ENCODE measurements at places on chromosomes 6 and 20.

- DNase-seq: no peak
These were observed 103.1 kb upstream of the TBX18 start for GRCh38 chr6:84867521-84867920.

DNA sequence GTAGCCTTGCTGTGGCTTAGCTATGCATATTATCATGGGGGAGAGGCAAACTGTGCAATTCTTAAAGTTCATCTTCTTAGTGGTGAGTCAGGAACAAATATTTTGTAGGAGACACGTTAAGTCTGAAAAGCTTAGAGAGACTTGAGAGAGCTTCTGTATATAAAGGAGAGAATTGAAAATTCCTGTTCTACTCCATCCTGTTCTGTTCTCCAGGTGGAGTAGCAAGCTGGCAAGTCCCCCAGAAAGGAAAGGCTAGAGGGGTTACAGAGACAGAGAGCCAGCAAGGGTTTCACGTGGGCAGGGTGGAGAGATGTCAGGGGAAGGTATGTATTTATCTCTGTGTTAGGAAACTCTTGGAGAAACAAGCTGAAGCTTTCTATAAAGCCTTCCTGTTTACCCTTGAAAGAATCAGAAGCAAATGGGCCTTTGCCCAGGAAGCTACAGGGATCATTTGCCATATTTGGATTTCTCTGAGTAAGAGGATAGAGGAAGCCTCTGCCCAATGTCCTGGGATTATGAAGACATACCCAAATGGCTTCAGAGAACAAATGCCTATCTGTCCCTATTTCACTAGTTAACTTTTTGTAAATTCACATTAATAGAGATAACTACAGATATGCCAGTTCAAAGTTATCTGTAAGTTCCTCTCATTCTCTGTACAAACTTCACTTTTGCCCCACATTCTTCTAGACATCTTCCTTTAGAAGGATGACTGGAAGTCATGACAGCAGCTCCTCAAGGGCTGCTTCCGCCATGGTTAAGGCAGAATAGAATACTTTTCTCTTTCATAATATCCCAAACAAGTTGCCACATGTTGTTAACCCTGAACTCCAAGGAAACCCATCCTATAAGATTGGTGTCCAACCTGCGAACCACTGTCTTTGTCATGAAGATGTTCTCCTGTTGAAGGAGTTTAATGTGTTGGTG lies 126.7 kb upstream of the NEDD9 start:
- DNase-seq: no peak

GRCh38 chr20:19626896-19627295 lies 131.2 kb upstream of the RIN2 start:
- no peak for DNase-seq

DNA sequence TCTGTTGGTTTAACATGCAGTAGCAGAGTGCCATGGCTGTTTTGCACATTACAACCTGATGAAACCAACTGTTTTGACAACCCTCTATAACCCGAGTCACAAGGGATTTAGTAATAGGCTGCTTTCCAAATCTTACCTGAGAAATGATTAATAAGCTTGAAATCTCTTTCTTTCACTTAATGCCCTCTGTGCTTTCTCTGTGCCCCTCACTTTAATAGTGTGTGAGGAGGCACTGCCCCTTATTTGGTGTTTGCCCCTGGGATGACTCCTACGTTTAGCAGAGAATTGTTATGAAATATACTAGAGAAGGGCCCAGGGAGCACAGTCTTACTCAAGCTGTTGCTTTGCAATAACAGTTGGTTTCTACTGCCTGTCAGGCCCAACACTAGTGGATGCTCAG lies 31.0 kb upstream of the PTCHD4 start:
- DNase-seq: no peak

GRCh38 chr6:159766906-159767305 lies 5.1 kb downstream of the ACAT2 start:
- DNase-seq: no peak

DNA sequence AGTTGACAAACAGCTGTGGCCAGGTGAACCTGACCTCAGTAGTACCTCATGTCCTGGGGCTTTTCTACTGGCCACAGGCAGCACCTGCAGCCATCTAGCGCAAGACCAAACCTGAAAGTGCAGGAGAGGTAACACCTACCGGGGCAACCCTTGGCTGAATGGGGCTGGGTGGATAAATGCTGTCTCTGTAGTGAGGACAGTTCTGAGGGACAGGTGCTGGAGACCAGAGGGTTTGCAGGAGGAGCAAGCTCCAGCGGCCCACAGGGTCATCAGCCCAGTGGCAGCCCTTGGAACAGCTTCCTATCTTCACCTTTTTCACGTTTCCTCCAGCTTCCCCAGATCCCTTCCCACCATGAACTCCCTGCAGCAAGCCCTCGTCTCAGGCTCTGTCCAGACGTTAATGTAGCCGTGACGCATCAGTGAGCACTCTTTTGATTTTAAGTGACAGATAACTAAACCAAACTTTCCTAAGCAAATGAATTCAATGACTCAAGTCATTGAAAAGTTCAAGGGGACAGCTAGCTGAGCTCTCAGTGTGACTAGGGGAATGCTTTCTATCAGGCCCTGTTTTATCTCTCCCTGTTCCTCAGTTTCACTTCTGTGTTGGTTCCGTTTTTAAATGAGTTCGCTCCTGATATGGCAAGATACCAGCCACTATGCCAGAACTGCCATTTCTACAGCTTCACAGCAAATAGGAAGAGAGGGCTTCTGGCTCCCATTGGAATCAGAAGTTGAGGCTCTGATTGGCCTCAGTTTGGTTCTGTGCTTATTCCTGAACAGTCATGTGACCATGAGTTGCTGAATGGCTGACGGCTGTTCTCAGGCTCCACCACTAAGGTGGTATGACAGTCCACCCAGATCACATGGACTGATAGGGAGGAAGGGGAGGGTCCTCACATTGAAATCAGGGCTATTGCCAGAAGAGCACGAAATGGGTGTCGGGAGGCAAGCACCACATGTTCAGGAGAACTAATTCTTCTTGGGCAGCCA lies 12.1 kb upstream of the PFDN4 start:
- DNase-seq: no peak

DNA sequence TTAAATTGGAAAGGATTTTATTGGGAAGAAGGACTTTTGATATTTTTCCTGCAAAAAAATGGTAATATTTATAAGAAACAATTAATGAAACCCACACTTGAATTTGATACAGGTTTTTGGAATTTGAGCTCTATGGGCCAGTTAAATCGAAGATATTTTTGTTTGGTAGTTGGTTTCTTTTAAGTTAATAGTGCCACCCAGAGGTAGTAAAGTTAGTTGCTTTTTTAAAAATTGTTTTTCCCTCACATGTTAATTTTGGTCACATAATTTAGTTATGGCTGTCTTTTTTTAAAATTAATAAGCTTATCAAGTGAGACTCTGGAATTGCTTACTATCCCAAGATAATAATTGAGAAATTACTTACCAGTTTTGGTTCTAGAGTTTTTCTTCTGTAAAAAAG lies 7.1 kb downstream of the PRIM2 start:
- DNase-seq: no peak

- no peak for DNase-seq
These were observed 132.8 kb downstream of the ESR1 start for GRCh38 chr6:151940307-151940706.

GRCh38 chr6:14934844-14935243 lies 311.0 kb upstream of the JARID2 start:
- no peak for DNase-seq

GRCh38 chr6:12294851-12295536 lies 4.8 kb downstream of the EDN1 start:
- DNase-seq: no peak

DNA sequence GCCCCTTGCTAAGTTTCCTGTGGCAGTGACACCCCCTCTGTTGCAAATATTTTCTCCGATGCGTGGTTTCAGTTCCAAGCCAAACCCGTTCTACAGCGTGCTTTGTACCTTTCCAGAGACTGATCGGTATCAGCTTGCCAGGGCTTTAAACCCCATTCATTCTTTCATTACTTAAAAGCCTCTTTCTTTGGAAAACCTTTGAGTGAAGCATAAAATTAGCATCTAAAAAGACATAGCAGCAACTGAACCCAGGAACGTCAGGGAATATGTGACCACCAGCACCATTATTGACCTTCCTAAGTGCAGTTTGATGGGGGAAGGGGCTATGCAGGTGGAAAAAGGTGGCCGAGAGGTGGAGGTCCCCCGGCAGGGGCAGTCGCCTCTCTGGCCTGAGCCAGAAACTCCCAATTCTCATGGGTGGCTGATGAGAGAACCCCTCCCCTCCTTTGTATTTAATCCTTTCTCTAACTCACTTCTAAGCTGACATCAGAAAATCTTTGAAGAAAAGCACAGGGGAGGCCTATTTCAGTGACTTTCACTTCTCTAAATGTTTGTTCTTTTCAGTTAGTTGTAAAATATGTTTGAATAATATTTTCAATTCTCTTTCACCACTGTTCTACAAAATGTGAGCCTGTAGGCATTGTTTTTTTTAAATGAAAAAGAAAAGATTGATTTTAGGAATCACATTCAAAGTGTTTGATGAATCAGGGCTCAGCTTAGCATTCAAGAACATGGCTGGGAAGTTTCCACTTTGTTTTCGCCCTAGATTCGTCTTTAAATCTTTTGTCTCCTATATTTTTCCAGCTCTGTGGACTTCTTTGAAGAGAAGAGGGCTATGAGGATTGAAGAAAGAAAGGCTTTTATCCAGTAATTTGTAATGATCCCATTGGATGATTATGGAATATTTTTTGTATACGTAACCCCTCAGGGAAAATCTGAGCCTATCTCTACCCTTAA lies 89.2 kb downstream of the RSPH3 start:
- DNase-seq: no peak

GRCh38 chr20:40607927-40608326 lies 81.1 kb downstream of the MAFB start:
- DNase-seq: no peak
